NCI-H1436 treated with DMSO at 0.1 percent for 48 hours (cell line): ENCODE measurements at places on chromosomes 12 and 14.

DNA sequence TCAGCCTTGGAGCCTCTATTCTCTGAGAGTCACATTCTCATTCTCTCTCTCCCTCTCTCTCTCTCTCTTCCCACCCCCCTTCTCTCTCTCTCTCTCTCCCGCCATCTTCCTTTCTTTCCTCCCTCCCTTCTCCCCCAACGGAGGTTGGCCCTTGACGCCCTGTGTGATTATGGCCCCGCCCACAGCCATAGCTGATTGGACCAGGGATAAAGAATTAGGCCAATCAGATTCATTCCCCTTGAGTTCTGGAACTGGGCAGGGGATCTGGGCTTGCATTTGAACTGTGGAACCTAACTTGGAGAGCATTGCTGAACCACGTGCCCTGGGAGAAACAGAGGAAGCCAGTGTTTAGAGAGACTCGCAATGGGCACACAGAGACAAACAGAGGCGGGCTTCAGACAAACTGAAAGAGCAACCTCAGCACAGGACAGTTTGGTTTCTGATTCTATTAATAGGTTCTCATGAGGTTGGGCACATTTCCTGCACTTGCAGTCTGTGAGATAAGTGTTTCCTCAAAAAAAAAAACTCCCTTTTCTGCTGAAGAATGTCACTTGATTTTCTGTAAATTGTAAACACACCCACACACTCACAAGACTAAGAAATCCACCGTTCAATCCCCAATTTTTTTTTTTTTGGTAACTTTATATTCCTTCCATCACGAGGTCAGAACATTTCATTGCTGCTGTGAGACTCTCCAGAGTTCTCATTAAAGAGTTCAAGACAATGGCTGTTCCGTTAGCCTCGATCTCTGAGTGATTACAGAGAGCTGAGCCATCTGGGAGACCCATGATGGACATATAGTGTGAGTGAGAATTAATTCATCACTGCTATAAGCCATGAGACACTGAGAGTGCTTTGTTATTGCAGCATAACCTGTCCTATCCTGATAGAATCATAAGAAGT is 3.5 kb upstream of the P2RX7 start:
- DNase-seq = peak; percentile 28

GRCh38 chr12:49616533-49617219 is 6.7 kb upstream of the PRPF40B start:
- DNase-seq = no peak

GRCh38 chr12:120356567-120357030 is 12.4 kb downstream of the MSI1 start:
- DNase-seq = no peak

GRCh38 chr14:28242895-28243294 is 523.7 kb upstream of the FOXG1 start:
- DNase-seq = no peak

GRCh38 chr14:32073537-32074189 is 3.4 kb upstream of the ARHGAP5 start:
- DNase-seq = peak; percentile 23

DNA sequence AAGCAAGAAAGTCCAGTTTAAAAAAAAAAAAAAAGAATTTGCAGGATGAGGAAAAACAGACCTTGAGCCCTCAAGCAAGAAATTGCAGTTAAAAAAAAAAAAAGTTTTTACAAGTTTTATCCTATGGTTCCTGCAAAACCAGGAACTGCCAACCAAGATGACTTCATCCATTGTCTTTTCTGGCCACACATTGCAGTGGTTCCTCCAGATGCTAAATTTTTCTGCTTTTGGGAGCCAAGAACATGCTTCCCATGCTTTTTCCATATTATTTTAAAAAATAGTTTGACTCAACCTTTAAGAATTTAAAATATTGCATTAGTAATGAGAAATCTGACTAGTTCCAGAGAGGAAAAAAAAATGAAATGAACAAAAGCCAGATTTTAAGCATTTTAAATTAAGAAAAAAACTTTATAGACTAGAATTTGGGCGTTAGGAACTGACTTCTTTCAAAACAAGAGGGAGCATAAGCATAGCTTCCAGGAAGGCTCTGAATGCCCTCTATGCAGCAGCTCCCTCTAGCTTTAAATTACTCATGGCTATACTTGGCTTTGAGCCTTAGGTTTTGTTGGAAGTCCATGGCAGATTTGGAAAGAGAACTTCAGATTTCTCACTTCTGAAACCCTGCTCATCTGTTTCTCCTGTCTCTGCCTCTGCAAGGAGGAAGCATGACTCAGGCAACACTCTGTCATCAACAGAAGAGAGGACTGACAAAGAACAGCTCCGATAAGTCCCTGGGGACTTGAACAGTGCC is 124.5 kb downstream of the GPR65 start:
- no peak for DNase-seq

DNA sequence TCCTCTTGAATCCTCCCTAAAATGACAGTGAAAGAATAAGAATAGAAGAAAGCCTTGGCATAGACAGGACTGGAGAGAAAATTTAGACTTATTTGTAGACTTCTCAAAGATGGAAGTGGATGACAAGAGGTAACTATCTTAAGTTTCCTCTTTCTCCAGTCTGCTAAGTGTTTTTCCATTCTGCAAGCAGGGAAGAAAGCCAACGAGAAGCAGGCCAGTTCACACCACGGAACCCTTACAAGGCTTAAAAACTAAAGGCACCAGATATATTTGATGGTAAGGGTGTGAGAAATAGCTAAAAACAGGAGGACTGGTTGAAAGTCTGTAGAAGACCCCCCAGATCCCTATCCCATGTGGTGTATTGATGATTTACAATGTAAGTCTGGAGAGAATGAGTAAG is 82.9 kb upstream of the GPHB5 start:
- DNase-seq = no peak

DNA sequence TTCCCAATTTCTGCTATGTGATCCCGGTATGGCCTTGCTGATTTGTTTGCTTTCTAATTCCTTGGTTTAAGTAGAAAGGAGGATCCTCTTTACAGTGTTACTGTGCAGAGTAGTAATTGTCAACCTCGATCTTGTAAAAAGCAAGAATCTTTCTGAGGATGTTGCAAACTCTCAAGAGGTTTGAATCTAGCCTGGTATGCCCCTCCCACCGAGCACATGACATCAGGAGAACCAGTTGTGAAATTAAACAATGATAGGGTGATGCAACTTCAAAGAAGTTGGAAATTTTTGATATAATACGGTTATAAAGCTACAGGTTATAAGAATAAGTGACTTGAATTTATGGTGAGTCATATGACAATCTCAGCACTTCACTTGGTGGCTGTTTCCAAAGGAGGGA is 35.0 kb upstream of the FUT8 start:
- no peak for DNase-seq

GRCh38 chr14:58884442-58884841 is 246.7 kb downstream of the DACT1 start:
- DNase-seq = no peak

GRCh38 chr12:3055026-3055703 is 22.0 kb upstream of the TSPAN9 start:
- no peak for DNase-seq

DNA sequence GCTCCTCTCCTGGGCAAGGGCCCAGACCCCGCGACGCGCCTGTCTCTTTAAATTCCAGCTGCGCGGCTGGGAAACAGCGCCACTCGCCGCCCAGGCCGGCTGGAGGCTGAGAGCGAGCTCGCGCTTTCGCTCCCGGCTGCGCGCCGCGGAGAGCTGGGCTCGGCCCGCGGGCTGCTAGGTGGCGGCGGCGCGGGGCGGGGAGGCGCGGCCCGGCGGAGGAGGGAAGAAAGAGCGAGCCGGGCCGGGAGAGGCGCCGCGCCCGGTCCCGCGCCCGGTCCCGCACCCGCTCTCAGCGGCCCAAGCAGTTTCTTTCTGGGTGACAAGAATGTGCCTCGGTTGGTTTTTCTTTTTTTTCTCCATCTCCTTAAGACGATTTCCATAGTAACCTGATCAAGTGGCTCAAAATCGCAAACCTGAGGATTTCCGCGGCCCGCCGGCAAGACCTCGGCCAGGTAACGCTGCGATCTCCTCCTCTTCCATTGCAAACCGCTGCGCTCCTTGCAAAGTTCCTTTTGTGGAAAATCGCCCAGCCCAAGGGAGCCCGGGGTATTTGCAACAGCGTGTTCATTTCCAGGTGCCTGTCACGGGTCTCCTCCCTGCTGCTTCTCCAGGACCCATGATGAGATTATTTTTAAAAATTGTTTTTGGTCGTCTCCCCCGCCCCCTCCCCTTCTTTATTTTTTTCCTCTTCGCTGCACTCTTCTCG is 259.5 kb upstream of the E2F7 start:
- no peak for DNase-seq

DNA sequence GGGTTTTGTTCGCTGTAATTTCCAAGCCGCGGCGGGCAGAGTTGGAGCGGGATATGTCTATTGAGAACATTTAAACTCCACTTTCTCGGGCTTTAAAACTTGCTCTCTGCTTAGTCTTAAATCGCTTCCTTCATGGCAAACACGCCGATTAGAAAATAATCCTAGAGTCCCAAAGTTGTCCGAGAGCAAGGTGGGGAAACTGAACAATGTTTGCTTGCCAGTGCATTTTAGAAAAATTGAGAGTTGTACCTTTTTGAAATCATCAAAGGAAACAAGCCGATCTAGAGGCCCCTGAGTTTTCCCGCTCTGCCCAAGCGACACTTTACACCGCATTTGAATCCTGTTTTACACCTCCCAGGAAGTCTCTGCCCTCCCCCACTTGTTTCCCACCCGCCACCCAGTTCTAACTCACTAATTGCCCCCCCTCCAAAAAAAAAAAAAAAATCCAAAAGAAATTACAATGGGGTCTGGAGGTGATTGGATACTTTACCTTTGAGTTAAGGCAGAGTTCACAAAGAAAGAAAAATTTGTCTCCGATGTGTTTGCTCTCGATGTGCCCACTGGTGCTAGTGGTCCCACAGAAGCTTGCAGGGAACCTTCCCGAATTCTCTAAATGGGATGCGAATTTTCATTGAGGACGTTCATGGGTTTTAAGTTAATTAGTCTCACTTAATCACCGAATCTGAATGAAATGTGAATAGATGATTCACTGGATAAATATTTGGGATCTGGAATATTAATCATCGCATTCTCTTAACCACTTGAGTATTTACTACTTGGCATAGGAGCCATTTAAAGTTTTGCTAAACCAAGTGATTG is 2.3 kb downstream of the HMGA2 start:
- no peak for DNase-seq

GRCh38 chr12:98894412-98895085 is 249.5 kb downstream of the APAF1 start:
- DNase-seq = no peak

GRCh38 chr12:26017484-26018211 is 59.2 kb downstream of the RASSF8 start:
- DNase-seq = no peak

DNA sequence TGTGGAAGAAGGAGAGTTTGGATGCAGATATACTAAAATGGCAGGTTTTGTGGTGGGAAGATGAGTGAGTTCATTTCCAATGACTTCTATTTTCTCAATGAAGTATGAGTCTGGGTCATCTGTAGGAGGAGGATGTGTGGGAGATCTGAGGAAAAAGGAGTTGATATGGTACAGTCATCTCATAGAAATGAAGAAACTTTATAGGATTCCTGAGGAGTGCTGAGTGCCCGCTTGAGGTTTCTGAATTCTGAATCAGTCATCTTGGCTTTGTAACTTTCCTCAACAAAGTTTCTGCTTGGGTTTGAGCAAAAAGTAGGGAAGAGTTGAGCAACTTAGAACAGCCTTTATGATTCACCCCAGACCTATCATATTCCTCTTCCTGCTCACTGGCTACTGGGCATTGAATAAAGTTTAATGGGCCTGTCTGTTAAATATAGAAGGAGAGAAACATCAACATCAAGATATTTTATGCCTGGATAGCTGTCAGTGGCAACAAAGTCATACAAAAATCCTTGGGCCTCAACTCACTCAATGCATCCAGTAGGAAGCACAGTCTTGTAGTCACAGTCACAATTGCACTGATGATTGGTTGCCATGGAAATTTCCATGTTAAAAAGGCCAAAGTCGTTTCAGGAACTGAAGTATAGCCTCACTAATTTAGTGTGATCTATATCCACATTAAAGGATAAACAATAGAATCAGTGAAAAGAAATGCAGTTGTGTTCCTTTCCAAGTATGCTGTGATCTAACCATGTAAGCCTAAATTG is 284.7 kb downstream of the DUSP6 start:
- no peak for DNase-seq

DNA sequence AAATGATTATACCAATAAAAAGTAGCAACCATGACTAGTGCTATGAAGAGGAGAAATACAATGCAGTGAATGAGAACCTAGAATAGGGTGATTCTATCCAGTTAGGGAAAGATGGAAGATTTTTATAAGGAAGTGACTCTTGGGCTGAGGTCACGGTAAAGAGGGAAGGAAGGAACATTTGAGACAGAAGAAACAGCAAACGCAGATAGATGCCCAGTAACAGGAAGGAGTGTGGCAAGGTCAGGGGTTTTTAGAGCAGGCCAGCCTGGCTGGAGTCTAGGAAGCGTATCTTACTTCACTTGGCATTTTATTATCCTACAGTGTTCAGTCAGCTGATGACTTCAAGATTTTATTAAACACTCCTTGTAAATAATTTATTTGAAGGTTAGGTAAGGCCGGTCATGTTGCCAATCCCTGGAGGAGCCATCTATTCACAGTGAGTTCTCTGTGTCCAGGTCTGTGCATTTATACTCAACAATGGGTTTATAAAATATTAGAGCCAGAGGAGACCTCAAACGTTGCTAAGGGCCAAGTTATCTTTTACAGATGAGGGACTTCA is 170.6 kb downstream of the PRKCH start:
- DNase-seq = no peak

GRCh38 chr12:81797100-81797499 is 38.0 kb upstream of the PPFIA2 start:
- no peak for DNase-seq

DNA sequence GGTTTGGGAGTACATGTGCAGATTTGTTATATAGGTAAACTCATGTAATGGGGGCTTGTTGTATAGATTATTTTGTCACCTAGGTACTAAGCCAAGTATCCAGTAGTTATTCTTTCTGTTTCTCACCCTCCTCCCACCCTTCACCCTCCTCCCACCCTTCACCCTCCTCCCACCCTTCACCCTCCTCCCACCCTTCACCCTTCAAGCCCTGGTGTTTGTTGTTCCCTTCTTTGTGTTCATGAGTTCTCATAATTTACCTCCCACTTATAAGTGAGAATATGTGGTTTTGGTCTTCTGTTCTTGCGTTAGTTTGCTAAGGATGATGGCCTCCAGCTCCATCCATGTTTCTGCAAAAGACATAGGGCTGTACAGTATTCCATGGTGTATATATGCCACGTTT is 58.7 kb upstream of the OR10AD1 start:
- no peak for DNase-seq

DNA sequence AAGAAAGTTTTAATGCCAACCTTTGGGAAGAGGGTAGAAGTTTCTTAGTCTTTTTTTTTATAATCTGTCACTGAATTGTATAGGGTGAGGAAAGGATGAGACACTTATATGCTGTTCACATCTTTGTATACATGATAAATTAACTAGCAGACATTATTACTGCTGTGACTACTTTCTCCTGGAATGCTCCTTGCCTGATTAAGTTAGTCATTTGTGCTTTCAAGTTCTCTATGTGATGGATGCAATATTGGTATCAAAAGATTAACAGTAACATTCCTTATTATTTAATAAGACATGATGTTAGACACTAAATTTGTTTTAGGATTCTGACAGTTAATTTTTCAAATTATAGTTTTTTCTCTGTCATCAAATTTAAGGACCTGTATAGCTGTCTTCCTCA is 223.4 kb upstream of the GARIN2 start:
- no peak for DNase-seq

- DNase-seq = no peak
Measured at GRCh38 chr12:89098441-89099112, 253.7 kb downstream of the DUSP6 start.

GRCh38 chr12:69904777-69905176 is 79.8 kb downstream of the MYRFL start:
- DNase-seq = no peak
